ENCODE measurements at places on chromosomes 11 and 22.

DNA sequence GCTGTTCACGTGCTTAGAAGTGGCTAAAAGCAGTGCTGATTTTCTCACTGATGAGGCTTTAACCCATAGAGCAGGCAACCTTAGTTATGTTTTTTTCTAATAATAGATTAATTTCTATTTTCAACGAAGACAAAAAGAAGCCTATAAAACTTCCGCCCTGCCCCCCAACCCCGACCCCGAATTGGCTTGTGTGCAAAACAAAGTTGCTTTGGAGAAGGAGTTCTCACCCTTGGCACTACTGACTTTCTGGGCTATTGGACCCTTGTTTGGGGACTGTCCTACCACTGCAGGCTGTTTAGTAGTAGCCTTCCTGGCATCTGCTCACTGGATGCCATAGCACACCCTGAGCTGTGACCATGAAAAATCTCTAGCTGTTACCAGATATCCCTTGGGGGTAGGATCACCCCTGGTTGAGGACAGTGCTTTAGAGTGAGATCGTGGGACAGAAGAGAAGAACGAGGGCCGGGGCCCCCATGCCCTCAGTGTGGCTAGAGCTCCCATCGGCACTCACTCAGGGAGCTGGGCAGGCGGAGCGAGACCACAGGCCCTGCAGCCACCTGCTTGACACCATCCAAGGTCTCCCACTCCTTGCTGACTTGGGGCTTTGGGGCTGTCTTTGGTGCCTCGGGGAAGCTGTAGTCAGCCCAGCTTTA lies 16.9 kb downstream of the SLC37A2 start:
- no peak for DNase-seq
- H3K36me3 ChIP-seq = no peaks in the 10 kb centered on the region
- H3K4me1 ChIP-seq = no peaks in the 10 kb centered on the region
- H3K27ac ChIP-seq = no peak overlapping the region

- no peaks in the 10 kb centered on the region for H3K4me1 ChIP-seq
- no peak overlapping the region for H3K4me3 ChIP-seq
- H3K36me3 ChIP-seq = peaks cover 4% of the 10 kb centered on the region
- peaks cover 8% of the 10 kb centered on the region for H3K27me3 ChIP-seq
- no peak overlapping the region for H3K27ac ChIP-seq
Measured at GRCh38 chr22:36736701-36737320, 33.3 kb upstream of the CACNG2 start.

DNA sequence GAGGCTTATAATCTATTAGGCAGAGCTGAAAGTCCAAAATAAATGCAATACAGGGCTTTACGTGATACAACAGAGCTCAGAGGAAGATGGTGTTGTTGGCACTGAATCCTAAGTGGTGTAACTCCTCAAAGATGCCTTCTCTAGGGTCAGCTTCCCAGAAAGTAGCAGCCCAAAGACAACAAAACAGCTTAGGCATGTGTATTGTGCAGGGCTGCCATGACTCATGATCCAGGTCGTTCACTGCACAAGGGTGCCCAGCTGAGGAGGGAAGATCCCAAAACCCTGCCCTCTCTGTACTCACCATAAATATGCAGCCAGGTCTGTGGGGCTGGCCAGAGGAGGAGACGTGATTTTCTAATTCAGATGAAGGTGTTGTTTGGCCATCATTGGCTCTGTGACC lies 59.4 kb upstream of the NNMT start:
- H3K4me3 ChIP-seq = no peak overlapping the region
- no peaks in the 10 kb centered on the region for H3K36me3 ChIP-seq
- H3K4me1 ChIP-seq = peaks cover 4% of the 10 kb centered on the region
- peaks cover 3% of the 10 kb centered on the region for H3K27me3 ChIP-seq

GRCh38 chr11:111736621-111737443 lies 29.4 kb downstream of the PPP2R1B start:
- H3K36me3 ChIP-seq = no peaks in the 10 kb centered on the region
- no peaks in the 10 kb centered on the region for H3K27me3 ChIP-seq
- H3K27ac ChIP-seq = no peak overlapping the region
- H3K4me3 ChIP-seq = no peak overlapping the region
- peaks cover 18% of the 10 kb centered on the region for H3K4me1 ChIP-seq

DNA sequence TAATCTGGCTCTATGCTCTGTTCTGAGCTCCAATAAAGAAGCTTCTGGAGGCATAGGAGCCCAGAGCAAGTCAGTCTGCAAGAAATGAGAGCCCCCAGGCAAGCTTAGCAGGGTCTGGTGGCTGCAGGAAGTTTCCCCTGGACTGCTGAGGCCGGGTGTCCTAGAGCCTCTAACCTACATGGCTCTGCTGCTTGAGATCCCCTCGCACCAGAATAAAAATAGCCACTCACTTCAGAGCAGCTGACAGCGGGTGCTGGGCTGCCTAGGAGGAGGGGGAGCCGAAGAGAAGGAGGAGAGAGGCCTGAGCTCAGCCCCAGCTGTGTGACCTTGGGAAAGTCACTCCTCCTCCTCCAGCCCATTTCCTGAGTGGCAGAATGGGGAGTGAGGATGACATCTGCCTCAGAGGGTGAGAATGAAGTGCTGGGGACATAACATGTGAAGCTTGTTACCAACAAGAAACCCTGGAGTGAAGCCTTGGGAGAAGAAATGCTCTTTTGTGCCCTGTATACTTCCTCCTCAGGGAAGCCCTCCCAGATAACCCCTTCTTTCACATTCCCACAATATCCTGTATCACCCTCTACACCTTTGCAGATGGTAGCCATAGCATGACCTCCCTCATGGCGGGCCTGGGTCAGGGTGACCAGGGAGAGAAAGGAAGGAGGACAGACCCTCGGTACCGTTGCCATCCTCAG lies 3.6 kb upstream of the INPP5J start:
- H3K4me3 ChIP-seq = no peak overlapping the region
- no peaks in the 10 kb centered on the region for H3K27me3 ChIP-seq
- no peaks in the 10 kb centered on the region for H3K36me3 ChIP-seq
- no peak overlapping the region for H3K27ac ChIP-seq

DNA sequence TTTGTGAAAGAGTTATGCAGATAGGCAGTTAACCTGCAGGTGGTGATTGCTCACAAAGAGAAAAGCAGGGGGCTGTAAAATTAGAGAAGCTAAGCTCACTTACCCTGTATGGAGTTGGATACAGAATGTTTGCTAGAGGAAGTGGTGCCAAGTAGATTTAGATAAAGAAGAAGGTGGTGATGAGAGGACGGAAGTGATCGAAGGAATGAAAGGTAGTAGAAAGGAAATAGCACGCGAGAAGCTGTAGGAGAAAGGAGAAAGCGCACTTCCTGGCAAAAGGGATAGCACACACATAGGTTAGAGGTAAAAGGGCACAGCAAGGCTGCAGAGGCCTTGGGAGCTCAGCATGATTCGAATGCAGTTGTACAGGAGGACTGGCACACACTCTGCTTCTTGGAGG lies 87.3 kb upstream of the CTSC start:
- no peak overlapping the region for H3K4me3 ChIP-seq
- no peak for DNase-seq
- no peak overlapping the region for H3K27ac ChIP-seq
- peaks cover 35% of the 10 kb centered on the region for H3K4me1 ChIP-seq
- no peaks in the 10 kb centered on the region for H3K36me3 ChIP-seq
- H3K27me3 ChIP-seq = no peaks in the 10 kb centered on the region

- H3K36me3 ChIP-seq = no peaks in the 10 kb centered on the region
- H3K27ac ChIP-seq = no peak overlapping the region
- no peak overlapping the region for H3K4me3 ChIP-seq
- no peaks in the 10 kb centered on the region for H3K27me3 ChIP-seq
- peaks cover 1% of the 10 kb centered on the region for H3K4me1 ChIP-seq
Measured at GRCh38 chr11:80860632-80861031, 1419.8 kb upstream of the TENM4 start.

DNA sequence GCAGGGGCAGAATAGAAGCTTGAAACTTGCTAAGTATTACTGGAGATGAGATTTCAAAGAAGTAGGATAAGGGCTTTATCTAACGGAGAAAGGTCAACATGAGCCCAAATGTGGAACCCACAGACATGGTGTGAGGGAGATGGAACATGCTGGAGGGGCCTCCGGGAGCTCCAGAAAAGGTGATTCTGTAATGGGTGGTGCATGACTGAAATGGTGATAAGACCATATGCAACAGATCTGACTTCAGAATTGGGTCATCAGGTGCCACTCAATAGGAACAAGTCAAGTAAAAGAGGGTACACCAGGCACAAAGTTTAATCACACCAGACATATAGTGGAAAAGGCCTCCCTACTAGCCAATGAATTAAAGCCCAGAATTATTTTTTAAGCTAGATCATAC lies 7.9 kb upstream of the CEP295 start:
- peaks cover 6% of the 10 kb centered on the region for H3K27me3 ChIP-seq
- no peak overlapping the region for H3K27ac ChIP-seq
- no peak overlapping the region for H3K4me3 ChIP-seq
- no peaks in the 10 kb centered on the region for H3K36me3 ChIP-seq
- DNase-seq = no peak
- peaks cover 7% of the 10 kb centered on the region for H3K4me1 ChIP-seq

- H3K27me3 ChIP-seq = peaks cover 25% of the 10 kb centered on the region
- peaks cover 6% of the 10 kb centered on the region for H3K36me3 ChIP-seq
- no peak for DNase-seq
- H3K27ac ChIP-seq = no peak overlapping the region
- H3K4me1 ChIP-seq = no peaks in the 10 kb centered on the region
Measured at GRCh38 chr11:18168372-18168771, 4.3 kb upstream of the MRGPRX4 start.

DNA sequence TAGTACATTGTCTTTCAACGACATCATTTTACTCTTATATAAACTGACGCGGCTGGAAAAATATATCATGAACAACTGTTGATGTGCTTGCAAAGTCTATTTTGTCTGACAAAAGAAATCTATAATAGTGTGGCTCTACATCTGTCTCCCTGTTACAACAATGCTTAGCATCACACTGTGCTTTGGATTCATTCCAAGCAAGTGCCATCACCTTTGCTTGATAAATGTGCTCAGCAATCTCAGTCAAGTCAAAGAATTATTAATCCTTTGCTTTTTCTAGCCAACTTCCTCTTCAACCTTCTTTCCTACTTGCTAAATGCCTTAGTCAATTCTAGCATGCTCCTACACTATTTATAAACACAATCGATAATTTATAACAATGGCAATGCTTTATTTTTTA lies 140.5 kb downstream of the FCHSD2 start:
- peaks cover 1% of the 10 kb centered on the region for H3K36me3 ChIP-seq
- DNase-seq = no peak
- peaks cover 15% of the 10 kb centered on the region for H3K4me1 ChIP-seq
- no peak overlapping the region for H3K27ac ChIP-seq

DNA sequence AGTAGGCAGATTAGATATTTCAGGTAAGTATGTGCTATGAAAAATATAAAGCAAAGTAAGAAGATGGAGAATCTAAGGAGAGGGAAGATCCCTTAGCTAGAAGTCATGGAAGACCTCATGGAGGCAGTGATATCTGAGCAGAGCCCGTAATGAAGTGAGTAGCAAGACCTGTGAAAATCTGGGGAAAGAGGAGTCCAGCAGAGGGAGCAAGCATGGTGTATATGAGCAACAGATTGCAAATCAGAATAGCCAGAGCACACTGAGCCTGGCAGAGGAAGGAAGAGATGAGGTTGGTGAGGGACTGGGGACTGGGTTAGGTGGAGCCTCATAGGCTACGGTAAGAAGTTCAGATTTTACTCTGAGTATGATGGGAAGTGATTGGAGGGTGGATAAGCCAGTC lies 9.4 kb downstream of the LHFPL7 start:
- H3K4me3 ChIP-seq = no peak overlapping the region
- H3K27me3 ChIP-seq = peaks cover 2% of the 10 kb centered on the region
- no peak for DNase-seq

DNA sequence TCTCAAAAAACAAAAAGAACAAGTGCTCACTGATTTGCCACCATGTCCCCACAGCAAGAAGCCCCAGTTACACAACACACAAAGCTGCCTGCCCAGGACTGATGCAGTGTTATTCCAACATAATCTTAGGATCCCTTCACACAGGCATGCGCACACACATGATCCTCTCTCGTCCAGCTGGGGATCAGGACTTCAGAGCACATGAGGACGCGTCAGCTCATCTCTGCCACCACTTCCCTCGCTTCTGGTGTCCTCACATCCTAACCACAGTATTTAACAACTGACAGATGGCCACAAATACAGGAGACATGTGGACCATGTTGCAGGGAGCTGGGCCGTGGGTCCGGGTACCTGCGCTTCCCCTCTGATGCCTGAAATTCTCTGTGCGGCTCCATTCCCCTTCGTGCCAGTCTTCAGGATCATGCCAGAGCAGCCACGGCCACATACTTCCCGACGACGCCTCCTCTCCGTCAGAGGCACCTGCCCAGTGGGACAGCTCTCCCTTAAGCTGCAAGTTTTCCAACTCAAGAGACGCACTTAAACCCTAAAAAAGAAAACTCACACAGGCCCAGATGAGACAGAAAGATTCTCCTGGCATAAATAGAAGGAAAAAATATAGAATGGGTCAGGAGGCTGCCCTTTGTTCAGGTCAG lies 68.3 kb downstream of the PACSIN2 start:
- peaks cover 60% of the 10 kb centered on the region for H3K4me1 ChIP-seq
- H3K27ac ChIP-seq = peak overlapping the region; percentile 33
- H3K36me3 ChIP-seq = peaks cover 14% of the 10 kb centered on the region
- DNase-seq = no peak
- H3K4me3 ChIP-seq = no peak overlapping the region

GRCh38 chr11:68994161-68994893 lies 13.5 kb upstream of the MRGPRD start:
- H3K4me3 ChIP-seq = no peak overlapping the region
- no peaks in the 10 kb centered on the region for H3K36me3 ChIP-seq
- DNase-seq = no peak
- H3K27me3 ChIP-seq = peaks cover 26% of the 10 kb centered on the region

DNA sequence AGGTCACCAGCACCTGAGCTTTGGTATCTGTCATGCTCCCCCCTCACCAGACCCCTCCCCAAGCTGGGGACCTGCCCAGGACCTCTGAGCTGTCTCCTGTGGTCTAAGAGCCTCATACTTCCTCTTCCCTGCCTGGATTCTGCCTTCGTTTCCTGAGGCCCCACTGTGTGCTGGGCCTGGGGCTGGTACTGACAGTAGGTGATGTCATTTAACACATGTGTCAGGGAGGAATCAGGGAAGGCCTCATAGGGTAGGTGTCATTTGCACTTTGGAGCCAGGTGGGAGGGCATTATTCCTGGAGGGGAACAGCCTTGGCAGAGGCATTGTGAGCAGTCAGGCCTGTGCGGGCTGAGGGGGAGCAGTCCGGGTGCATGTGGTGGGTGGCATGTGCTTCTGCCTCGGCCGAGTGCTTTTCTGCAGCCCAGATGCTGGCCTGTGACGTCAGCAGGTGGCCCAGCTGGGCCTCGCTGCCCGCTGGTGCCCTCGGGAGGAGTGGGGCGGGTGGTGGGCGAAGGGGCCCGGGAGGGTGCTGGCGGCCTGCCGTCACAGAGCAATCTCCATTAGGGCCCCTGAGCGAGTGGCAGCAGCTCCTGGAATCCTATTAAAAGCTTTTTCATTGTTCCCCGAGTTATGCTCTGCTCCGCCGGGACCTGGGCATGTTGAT lies 9.1 kb downstream of the FLRT1 start:
- H3K27me3 ChIP-seq = peaks cover 8% of the 10 kb centered on the region
- no peak for DNase-seq
- H3K36me3 ChIP-seq = peaks cover 3% of the 10 kb centered on the region
- no peak overlapping the region for H3K4me3 ChIP-seq
- H3K4me1 ChIP-seq = no peaks in the 10 kb centered on the region

Data from naive thymus-derived CD8-positive, alpha-beta T cell (primary cell).